ENCODE measurements at places on chromosomes 6 and 20.
A peak's percentile ranks its signal among the peaks of the same experiment; 100 is the strongest.

DNA sequence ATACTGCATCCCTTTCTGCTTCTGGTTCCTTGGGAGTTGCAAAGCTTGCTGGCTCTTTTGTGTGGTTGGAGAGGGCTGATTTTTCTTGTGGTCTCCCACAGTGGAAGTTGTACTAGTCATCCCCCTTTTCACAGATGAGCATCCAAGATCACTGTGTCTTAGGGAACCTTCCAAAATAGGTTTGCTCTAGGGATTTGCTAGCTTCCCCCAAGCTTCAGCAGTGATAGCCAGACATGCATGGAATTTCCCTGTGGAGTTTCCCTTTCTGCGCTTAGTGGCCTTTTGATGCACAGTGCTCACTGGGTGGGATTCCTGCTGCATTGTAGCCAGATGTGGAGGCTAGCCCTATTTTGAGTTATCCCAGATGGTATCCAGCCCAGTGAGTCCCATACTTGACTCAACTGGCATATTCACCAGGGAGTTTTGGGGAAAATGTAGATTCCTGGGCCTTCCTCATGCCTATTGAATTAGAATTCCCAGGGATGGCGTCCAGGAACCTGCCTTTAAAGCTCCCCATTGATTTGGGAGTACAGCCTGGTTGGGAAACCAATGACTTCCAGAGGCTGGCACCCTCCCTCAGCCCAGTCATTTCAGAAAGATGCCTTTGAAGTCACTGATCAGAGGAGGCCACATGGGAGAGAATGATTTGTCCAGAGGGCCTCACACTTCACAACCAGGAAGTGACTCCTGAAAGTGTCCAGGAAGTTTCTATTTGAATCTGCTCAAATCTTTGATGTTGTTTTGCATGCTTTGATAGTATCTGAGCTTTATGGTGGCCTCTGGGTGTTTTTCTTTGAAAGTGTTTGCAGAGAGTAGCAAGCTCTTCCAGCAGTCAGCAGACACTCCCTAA is 25.9 kb downstream of the PPARD start:
- no peak for DNase-seq

DNA sequence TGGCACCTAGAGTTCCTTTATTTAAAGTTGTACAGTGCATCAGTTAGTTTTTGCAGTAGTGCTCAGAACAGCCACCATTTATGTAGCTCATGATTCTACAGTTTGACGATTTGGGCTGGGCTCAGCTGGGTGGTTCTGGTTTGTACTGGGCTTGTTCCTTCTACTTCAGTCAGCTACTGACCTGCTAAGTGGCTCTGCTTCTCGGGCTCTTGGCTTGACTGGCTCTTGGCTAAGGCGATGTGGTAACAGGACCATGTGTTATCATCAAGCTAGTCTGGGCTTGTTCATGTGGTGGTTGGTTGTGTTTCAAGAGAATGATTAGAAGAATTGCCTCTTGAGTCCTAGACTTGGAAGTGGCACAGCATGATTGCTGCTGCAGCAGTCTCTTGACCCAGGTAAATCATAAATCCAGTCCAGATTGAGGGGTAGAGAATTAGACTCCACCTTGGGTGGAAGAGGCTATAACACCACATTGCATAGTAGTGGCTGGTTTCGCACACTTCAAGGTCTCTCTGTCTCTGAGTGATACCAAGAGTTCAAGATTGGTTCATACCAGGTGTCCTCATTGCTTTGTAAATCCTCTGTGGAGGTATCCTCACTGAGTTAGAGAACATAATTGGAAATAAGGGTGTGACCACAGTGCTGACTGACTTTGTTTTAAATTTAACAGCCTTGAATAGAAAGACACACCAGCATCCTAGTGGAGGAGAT is 253.0 kb downstream of the ARID1B start:
- no peak for DNase-seq

GRCh38 chr6:44603044-44603686 is 215.7 kb downstream of the CDC5L start:
- no peak for DNase-seq

DNA sequence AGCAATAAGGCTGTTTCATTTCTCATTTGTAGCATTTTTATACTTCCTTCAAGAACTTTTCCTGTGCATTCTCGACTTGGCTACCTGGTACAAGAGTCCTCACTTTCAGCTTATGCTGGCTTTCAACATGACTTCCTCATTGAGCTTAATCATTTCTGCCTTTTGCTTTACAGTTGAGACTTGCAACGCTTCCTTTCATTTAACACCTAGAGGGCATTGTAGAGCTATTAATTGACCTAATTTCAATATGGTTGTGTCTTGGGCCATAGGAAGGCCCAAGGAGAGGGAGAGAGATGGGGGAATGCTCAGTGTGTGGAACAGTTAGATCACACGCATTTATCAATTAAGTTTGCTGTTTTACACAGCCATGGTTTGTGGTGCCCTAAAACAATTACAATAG is 37.2 kb downstream of the SLC22A2 start:
- DNase-seq: no peak

- no peak for DNase-seq
Measured at GRCh38 chr6:147135211-147135681, 69.0 kb upstream of the STXBP5 start.

DNA sequence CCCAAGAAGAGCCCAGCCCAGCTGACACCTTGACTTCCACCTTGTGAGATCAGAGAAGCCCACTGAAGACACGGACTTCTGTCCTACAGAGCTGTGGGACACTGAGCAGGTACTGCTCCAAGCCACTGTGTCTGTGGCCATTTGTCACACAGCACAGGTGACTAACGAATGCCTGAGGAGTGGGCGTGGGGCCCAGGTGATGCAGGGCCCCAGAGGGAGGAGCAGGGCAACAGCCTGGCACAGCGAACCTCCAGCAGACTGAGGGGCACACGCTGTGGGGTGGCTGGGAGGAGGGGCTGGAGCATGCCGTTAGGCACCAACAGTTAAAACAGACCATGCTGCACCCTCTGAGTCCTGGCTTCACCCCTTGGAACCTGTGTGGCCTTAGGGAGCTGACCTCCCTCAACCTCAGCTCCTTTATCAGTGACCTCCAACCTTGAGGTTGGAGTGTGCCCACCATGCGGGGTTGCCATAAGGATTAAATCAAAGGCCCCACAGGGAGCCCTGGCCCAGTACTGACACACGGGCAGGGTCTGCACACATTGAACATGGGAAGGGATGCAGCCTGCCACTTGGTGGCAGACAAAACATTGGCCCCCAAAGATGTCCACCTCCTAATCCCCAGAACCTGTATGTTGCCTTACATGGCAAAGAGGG is 119.9 kb upstream of the CST7 start:
- DNase-seq: no peak

DNA sequence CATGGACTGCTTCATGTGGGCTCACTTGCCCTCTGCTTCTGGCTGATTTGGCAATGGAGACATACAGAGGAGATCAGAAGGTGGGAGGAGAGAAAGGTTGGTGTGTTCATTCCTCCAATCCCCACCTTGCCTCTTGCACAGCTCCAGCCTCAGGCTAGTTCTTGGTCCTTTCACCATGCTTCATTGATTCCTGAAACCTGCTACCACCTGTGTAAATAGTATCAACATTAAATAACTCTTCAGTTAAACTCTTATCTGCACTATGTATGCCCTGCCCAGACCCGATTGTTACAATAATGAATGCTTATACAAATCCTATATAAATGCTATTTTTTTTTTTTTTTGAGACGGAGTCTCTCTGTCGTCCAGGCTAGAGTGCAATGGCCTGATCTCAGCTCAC is 174.5 kb downstream of the CD83 start:
- no peak for DNase-seq

- no peak for DNase-seq
Measured at GRCh38 chr6:15437090-15437635, 191.3 kb downstream of the JARID2 start.

DNA sequence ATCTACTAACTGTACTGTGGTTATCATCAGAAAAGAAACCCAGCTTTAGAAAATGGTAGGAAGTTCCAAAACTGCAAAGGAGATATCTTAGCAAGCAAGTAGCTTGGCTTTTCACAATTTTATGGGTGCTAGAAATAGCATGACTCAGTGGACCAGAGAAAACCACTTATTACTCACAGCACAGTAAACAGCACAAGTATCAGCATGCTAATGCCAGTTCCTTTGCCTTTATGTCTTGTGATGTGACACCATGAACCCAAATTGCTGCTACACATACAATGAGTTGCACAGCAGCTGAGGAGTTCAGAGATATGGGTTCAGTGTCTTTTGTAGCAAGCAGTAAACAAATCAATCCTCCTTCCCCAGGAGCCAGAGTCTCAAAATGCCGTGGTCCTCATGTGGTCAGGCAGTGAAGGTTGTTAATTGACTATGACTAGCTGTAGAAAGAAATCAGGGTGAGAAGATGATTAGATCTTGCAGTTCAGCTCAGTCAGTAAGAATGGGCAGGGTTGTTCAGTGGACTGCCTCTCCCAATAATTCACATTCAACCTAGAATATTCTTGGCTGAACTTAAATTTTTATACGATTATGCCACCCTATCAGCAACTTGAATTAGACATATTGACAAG is 73.3 kb downstream of the OPRM1 start:
- DNase-seq: no peak

- DNase-seq: peak; percentile 9
Measured at GRCh38 chr6:121884091-121884490, 448.6 kb downstream of the GJA1 start.

DNA sequence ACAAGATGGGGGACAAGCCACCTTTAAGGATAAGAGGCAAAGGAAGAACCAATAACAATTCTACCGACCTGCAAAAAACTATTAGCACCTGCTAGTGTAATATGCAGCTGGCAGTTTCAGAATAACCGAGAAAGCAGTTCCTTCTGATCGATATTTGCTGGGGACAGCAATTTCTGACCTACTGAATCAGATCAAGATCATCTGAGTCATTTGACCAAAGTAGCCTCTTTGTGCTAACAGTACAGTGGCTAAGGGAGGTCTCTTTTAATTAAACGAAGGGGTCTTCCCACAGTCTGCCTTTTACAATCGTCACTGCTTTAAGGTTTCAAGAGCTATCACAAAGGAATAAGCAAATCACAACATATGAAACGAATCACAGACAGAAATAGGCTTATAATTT is 318.9 kb downstream of the BTBD9 start:
- DNase-seq: no peak

DNA sequence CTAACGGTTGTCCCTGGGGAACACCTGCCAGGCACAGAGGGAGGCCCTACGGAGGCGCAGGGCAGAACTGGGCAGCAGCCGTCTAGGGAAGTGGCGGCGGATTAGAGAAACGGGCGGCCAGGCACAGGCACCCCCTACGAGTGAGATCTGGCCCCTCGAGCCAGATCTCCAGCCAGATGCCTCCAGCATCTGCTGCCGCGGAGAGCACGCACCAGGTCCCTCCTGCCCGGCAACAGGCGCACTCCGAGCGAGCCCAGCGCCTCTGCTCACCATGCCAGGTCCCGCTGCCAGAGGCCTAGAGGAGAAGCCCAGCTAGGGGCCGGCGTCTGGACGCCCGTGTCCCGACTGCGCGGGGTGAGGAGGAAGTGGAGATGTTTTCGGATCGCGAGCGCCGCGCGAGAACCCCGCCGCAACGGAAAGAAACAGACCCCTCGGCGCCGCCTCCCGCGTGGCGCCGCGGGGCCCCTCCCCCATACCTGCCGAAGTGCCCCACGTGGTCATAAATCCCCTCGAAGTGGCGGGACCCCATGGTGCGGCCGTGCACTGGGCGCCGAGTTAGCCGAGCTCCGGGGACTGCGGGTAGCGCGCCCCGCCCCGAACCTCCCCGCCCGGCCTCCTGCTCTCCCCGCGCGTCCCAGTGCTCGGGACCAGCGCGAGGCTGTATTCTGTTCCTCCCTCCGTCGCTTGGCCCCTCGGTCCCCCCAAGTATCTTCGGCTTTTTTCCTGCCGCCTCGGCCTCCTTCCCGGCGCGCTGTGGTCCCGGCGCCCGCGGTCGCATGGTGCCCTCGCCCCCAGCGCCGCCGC is at the start of gene SLC22A16:
SLC22A16 (minus strand) TSS at position 568 of the 804 bp plus-strand sequence; CDS start at position 529, 39 bp downstream.
- DNase-seq: peak; percentile 54

DNA sequence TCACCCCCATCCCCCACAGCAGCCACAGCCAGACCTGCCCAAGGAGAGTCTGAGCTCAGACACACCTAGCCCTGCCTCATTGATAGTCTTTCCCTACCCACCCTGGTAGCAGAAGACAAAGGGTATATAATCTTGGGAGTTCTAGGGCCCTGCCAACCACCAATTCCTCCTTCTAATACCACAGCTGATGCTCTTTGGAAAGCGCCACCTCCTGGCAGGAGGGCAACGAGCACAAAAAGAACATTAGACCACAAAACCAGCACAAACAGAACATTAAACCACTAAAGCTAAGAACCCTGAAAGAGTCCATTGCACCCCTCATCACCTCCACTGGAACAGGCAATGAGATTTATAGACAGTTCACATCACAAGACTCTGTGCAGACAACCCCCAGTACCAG is 195.8 kb upstream of the FUT9 start:
- DNase-seq: no peak

DNA sequence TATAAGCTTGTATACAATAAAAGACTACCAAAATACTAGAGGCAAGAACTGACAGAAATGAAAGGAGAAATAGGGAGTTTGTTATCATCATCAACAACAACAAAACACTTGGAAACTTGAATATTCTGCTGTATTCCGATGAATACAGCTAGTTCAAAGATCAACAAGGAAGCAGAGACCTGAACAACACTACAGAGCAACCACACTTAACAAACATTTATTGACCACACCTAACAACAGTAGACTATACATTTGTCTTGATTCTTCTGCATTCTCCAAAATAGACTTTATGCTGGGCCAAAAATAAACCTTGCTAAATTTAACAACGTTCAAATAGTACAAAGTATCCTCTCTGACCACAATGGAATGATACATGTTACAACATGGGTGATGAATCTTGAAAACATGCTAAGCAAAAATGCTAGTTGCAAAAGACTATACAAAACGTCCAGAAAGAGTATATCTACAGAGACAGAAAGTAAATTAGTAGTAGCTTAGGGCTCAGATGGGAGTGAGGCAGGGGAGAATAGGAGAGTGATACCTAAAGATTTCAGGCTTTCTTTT is 39.1 kb upstream of the PAK5 start:
- DNase-seq: no peak

DNA sequence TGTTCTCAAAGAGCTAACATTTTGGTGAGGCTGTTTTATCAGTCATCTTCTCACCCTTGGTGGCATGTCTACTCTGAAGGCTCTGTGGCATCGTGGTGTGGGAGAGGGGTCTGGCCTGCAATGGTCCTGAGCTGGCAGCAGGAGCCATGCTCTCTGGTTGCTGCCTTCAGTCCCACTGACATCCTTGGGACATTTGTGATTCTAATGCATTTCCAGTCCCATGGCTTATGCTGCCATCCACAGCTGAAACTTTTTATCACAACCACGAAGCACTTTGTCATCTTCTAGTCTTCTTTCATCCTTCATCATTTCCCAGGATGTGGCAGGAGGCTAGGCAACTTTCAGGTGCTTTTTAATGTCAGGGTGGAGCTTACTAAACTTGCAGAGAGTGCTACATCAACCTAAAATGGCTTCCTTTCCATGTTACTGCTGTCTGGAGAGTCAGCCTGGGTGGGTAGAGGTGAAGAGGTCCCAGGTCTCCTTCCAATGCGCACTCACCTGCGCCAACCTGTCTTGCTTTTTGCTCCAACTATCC is 77.1 kb downstream of the GPR63 start:
- DNase-seq: peak; percentile 8

GRCh38 chr6:166402582-166403277 is 20.0 kb upstream of the MPC1 start:
- no peak for DNase-seq

All from stomach (tissue), 19 donors.